EL (cell line): ENCODE measurements at places on chromosomes 6 and 20.

- peak; percentile 42 for DNase-seq
These were observed 195.1 kb downstream of the EDN1 start for GRCh38 chr6:12485226-12485764.

GRCh38 chr6:136887953-136888352, 34.1 kb upstream of the SLC35D3 start:
- DNase-seq, result no peak

- DNase-seq, result no peak
These were observed 5.4 kb downstream of the JPH2 start for GRCh38 chr20:44181611-44182010.

DNA sequence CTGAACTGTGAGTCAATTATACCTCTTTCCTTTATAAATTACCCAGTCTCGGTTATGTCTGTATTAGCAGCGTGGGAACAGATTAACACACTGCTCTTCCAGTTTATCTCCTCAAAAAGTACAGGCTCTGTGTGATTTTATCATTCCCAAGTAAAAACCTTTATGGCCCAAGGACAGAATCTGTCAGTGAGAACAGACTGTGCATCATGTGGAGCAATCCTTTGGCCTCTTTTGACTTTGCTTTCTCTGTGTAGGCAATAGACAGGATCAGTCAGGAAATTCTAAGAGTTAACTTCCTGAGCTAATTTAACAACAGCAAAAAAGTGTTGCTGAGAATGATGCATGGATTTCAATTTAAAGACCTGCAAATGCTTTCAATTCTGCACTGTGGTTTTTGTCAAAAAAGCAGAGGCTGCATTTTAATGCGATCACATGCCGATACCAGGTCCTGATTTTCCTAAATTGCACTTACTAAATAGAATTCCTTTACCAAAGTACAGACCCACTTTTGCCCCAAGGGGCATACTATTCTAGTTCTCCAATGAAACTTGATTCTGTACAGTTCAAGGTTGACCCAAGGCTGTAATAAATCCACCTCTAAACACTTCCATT, 246.7 kb upstream of the MARCKS start:
- no peak for DNase-seq

GRCh38 chr6:79646006-79646405, 14.9 kb downstream of the SH3BGRL2 start:
- no peak for DNase-seq

DNA sequence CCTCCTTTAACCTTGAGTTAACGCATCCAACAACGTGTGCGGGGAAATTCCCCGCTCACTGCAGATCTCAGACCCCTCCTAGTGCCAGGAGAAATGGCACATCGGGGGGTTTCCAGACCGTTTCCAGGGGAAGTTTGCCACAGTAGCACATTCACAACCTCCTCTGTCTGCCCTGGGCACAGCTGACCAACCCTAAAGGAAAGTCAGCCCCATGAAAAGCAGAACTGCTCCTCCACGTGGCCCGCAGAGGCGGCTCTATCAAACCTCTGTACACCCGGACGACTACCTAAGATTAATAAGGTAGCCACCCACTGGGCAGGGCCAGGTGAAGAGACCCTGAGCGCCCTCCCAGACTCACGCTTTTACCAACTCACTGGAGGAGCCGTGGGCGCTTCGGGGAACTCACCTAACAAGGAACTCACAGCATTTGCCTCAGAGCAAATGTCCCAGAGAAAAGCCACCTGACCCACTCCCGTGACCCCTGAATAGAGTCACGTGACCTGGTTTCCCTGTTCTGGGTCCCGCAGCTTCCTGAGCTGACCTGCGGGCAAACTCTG, 93.1 kb downstream of the PRND start:
- DNase-seq, result no peak

DNA sequence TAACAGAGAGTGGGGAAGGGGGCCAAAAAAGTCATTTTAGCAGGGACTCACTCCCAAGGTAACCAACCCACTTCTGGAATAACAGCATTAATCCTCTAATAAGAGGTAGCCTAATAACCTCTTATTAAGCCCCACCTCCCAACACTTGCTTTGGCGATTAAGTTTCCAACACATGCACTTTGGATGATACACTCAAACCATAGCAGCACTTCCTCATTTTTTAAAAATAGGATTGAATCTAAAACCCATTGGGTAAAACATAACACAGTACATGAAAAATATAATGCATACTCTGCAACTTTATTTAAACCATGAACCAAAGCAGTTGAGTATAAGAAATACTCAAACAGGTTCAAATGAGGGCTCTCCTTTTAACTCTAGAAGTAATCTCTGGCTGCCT, 318.3 kb downstream of the HACE1 start:
- no peak for DNase-seq

DNA sequence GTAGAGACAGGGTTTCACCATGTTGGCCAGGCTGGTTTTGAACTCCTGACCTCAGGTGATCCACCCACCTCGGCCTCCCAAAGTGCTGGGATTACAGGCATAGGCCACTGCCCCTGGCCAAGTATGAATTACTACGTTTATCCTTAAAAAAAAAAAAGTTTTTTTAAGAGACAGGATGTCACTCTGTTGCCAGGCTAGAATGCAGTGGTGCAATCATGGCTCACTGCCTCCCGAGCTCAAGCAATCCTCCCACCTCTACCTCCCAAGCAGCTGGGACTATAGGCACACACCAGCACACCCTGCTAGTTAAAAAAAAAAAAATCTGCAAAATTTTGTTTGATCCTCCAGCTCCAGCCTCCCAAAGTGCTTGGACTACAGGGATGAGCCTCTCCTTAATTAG, 23.1 kb downstream of the IYD start:
- no peak for DNase-seq

GRCh38 chr6:27214126-27214601, 33.3 kb upstream of the PRSS16 start:
- DNase-seq, result peak; percentile 9

DNA sequence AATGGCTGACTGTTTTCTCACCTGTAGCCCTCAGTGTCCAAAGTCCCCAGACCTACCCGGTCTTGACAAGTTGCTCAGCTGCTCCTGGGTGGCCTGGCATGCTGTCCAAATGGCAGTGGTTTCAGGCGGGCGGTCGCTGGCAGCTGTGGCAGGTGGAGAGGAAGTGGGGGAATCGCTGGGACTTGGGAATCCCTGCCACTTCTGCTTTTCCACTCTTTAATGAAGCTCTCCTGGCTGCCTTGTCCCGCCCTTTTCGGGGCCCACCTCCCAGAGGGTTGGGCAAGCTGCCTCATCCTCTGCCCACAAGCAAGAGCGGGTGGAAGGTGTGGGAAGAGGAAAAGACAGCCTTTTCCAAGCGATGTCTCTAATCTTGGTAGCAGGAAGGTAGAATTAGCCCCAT, at the start of gene OCSTAMP:
Gene OCSTAMP, minus strand, starts transcription at position 194 of the 400 bp plus-strand sequence. Its CDS starts 94 bp downstream, at position 100.
- DNase-seq, result no peak

- no peak for DNase-seq
These were observed 250.8 kb downstream of the SOX4 start for GRCh38 chr6:21844120-21844917.

- peak; percentile 35 for DNase-seq
These were observed 468.3 kb downstream of the CDC5L start for GRCh38 chr6:44855562-44856411.

DNA sequence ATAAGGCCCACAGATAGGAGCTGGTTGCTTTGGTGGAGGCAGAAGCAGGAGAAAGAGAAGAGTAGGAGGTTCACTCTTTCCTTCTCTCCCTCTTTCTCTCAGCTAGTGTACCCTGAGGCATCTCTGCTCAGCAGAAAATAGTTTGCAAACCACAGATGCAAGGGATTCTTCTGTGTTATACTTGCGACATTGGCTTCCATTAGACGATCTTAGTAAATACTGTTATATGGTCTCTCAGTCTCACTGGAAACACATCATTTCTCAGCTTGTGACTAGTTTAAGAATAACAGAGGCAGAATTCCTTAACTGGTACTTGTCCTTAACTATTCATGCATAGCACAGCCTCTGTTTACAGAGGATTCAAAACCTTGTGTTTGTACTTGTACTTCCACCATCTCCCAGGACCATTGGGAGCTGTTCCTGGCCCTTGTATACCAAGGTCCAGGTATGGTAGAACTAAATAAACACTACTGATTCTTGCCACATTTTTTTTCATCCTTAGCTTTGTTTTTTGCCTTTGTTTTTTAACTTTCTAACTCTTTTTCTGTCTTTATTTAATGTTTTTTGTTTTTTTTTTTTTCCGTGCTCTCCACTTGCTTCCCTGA, 218.2 kb downstream of the OTOR start:
- DNase-seq, result no peak

DNA sequence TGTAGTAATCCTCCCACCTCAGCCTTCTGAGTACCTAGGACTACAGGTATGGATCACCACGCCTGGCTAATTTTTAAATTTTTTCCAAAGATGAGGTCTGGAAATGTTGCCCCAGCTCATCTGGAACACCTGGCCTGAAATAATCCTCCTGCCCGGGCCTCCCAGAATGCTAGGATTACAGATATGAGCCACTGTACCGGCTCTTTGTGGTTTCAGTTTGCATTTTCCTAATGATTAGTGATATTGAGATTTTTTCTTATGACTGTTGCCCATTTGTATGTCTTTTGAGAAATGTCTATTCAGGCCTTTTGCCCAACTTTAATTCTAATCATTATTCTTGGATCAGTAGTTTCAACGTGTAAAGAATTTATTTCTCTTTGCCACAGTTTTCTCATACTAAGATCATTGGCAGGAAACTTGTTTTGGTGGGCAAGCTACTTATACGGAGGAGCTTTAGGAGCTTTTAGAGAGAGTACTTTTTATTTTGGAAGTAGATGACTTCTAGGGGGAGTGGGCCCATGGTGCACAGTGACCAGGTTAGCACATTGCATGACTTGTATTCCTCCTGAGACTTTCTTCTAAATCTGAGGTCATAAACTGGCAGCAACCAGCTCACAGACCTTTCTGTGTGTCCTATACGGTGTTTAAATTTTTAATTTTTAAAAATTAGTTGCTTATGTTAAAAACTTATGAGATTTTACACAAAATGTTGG, 62.3 kb downstream of the STK4 start:
- DNase-seq, result no peak

- DNase-seq, result no peak
These were observed 87.8 kb downstream of the CTNNBL1 start for GRCh38 chr20:37781626-37782025.

- no peak for DNase-seq
These were observed 355.4 kb downstream of the CDC5L start for GRCh38 chr6:44742828-44743372.

DNA sequence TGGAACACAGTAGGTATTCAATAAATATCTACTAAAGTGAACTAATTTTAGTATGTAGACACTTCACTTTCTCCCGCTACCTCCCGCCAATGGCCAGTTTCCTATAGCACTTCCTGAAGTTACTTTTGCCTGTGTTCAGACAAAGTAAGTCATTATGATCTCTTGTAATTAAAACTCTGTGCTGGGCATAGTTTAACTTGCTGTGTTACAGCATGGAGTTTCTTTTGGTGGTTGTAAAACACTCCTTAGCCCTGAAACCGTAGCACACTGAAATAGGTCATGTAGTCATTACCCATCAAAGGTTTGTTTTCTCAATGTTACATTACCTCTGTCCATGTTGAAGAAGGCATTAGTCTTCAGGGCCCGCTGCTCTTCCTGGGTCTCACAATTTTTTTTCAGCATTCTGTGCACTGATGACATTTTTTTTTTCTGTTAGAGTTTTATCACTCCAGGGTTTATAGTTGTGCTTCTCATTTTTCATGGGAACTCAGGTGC, 54.0 kb upstream of the CENPW start:
- DNase-seq, result no peak

GRCh38 chr20:51305316-51306052, 237.0 kb downstream of the NFATC2 start:
- no peak for DNase-seq

DNA sequence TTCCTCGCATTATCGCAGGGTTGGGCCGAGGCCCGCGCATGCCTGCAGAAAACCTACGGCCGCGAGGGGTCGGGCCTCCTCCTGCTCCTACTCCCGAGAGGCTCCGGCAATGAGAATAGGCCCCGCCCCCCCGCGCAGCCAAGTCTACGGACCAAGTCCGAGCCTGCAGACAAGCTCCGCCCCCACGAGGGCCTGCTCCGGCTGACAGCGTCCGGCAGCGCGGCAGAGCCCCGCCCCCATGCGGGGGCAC, 3.1 kb upstream of the GPSM3 start:
- DNase-seq, result peak; percentile 100
